ENCODE measurements at places on chromosomes 5 and 9.

GRCh38 chr5:120509053-120509452 is 45.0 kb downstream of the PRR16 start:
- H3K36me3 ChIP-seq, result no peaks in the 10 kb centered on the region
- peaks cover 9% of the 10 kb centered on the region for H3K4me1 ChIP-seq

- H3K4me1 ChIP-seq, result no peaks in the 10 kb centered on the region
- peaks cover 93% of the 10 kb centered on the region for H3K27me3 ChIP-seq
- no peak overlapping the region for H3K27ac ChIP-seq
- peak overlapping the region; percentile 51 for H3K4me3 ChIP-seq
Measured at GRCh38 chr5:176816791-176817347, 6.5 kb downstream of the UNC5A start.

DNA sequence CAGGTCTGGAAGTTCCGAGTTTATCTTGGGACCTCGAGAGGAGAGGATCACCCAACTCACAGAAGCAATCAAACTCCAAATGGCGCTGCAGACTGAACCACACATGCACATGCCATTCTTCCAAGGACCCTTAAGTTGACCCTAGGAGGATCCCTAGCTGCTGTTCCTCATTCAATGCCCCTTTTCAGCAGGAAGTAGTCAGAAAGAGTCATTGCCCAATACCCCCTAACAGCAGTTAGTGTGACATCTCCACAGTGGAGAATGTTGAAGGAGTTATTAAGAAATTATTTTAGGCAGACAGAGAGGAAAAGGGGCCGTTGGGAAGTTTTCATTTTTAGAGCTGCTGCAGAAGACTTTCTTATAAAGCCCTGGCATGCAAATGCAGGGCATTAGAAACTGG is 229.9 kb upstream of the DAB2 start:
- no peaks in the 10 kb centered on the region for H3K36me3 ChIP-seq
- H3K4me1 ChIP-seq, result no peaks in the 10 kb centered on the region
- H3K4me3 ChIP-seq, result no peak overlapping the region
- H3K27ac ChIP-seq, result no peak overlapping the region
- no peak for DNase-seq

DNA sequence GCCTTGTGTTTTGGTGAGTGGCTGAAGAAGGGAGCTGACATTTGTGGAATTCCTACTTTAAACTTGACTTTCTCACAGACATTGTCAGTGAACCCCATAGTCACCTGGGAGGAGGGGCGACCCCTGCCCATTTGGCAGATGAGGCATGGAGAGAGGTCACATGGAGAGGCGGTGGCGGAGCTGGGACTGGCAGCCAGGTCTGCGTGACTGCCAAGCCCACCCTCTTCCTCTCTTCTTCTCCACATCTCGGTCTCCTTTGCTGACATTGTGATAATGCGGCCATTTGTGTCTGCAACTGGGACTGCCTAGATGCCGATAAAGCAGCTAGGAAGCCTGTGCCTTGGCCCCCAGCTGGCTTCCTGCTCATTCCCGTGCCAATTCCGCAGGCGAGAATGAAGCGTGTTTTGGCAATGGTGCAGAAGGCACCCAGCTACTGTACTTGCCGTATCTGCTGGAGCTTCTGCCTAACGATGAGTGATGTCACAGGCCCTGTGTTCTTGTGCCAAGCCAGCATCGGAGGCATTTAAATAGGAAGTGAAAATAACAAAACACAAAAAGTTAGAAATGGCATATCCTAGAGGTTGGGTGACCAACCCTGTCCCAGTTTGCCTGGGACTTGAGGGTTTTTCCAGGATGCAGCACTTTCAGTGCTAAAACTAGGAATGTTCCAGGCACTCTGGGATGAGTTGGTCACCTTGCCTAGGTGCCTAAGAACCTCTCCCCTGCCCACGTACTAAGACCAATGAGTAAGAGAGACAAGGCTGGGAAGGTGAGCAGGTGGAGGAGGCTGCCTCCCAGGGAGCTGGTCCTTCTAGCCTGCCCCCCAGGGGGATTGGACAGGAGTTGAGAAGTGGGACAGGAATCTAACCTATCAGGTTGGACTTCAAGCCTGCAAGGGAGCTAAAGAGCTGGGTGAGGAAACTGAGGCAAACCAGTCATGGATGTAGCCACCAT is 23.6 kb downstream of the OLFML2A start:
- no peaks in the 10 kb centered on the region for H3K4me1 ChIP-seq
- H3K4me3 ChIP-seq, result no peak overlapping the region
- no peak overlapping the region for H3K27ac ChIP-seq

GRCh38 chr9:16252616-16253015 is 617.9 kb downstream of the BNC2 start:
- no peak for DNase-seq
- H3K27ac ChIP-seq, result no peak overlapping the region
- H3K36me3 ChIP-seq, result no peaks in the 10 kb centered on the region
- peaks cover 34% of the 10 kb centered on the region for H3K4me1 ChIP-seq
- no peaks in the 10 kb centered on the region for H3K27me3 ChIP-seq

DNA sequence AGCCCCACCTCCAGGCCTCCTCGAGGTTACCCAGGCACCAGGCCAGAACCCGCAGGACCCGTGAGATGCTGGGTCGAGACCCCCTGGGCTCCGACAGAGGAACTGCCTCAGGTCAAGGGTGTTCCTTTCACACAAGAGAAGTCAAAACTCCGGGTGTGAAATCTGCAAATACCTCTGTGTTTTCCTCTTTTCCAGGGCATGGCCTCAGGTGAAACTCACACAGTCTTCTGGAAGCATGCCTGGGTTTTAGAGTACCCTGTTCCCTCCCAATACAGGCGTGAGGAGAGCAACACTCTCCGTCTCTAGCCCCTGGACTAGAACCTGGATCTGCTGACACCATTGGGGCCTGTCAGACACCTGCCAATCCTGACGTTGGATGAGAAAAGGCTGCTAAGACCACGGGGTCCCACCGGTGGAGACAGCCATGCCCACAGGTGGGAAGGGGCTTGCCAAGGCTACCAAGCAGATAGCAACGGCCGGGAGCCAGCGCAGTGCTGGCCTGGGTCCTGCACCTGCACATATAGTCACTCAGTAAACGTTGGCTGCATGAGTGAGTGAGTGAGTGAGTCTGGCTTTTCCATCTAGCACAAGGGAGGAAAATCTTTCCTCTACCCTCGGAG is 182.0 kb upstream of the PPP1R26 start:
- no peak overlapping the region for H3K27ac ChIP-seq
- peaks cover 6% of the 10 kb centered on the region for H3K27me3 ChIP-seq
- no peaks in the 10 kb centered on the region for H3K36me3 ChIP-seq
